ENCODE measurements at places on chromosomes 13 and 19.

GRCh38 chr19:35120898-35121297 lies 5.3 kb downstream of the FXYD3 start:
- no peak for DNase-seq

DNA sequence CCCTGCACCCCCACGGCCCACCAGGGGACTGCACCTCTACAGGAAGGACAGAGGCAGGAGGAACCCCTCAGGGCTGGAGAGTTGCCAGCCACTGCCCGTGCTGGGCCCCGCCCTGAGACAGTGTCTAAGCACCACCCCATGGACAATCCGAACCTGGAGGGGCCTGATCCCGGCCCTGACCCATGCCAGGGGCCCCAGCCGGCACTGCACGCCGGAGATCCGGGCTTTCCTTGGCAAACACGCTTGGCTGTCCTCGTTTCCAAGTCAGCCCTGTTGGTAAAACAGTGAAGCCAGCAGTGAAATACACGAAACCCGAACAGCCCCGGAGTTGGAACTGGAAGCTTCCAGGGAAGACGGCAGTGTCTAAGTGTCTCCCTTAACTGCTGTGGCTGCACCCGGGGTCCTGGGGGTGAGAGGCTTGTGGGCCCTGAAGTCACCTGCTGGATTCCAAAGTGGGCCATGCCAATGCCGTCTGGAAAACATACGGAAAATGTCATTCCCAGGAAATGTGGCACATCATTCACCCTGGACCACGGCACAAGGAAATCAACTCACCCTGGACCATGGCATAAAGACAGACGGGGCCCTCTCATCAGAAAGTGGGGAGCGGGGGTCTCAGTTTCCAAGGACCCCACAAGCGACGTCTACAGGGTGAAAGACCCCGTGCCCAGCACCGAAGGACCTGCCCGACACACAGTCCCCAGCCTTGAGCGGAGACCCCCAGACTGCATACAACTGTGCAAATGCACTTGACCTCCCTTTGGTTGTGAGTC lies 30.9 kb downstream of the RASA3 start:
- no peak for DNase-seq

GRCh38 chr19:40466219-40466984 lies 399 bp upstream of the SPTBN4 start:
- no peak for DNase-seq

DNA sequence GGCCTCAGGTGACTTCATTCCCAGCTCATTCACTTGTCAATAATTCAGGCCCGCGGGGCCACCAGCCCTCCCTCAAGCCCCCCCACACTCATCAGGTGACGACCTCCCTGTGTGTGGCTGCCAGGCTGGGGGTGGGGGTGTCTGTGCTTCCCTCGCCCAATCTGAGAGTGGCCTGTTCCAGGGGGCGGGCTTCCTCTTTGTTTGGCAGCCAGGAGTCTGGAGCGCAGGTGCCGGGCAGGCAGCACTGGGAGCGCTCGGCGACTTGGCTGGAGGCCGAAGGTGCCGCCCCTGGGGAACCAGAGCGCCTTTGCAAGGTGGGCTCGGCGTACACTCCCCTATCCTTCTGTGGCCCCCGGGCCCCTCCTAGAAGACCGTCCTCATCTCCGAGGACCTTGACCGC lies 5.4 kb upstream of the ZNF98 start:
- DNase-seq: no peak

- no peak for DNase-seq
These were observed 28.7 kb downstream of the CYSLTR2 start for GRCh38 chr13:48682436-48682835.

DNA sequence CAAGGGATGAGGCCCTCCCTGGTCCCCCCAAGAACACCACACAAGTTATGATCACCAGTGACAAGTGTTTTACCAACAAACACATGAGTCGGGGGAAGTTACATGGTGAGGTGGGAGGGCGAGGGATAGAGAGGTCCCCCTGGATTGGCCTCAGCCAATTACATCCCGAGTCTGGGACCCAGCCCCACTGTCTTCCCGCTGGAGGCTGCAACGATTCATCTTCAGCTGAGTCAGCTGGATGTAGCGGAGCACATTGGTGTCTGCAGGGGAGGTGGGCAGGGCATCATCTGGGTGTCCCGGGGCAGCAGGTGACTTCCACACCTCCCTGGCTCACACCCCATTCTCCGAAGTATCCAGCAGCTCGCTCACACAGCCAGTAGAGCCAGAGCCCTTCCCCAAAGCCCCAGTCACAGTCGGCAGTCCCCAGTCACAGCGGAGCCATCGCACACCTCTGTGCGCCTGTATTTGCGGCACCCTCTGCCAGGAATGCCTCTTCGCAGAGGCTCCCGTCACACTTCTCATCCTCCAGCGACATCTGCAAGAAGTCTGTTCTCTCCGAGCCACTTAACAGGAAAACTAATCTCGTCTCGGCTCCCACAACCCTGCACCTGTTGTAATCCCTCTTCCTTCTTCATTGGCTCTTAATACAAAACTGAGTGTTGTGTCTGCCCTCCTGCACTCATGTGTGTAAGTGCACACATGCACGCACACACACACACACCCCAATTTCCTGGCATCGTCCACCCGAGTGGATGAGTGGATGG lies 2.0 kb downstream of the TTC9B start:
- DNase-seq: no peak

- DNase-seq: no peak
These were observed 16.4 kb upstream of the KCNN1 start for GRCh38 chr19:17950310-17951156.

DNA sequence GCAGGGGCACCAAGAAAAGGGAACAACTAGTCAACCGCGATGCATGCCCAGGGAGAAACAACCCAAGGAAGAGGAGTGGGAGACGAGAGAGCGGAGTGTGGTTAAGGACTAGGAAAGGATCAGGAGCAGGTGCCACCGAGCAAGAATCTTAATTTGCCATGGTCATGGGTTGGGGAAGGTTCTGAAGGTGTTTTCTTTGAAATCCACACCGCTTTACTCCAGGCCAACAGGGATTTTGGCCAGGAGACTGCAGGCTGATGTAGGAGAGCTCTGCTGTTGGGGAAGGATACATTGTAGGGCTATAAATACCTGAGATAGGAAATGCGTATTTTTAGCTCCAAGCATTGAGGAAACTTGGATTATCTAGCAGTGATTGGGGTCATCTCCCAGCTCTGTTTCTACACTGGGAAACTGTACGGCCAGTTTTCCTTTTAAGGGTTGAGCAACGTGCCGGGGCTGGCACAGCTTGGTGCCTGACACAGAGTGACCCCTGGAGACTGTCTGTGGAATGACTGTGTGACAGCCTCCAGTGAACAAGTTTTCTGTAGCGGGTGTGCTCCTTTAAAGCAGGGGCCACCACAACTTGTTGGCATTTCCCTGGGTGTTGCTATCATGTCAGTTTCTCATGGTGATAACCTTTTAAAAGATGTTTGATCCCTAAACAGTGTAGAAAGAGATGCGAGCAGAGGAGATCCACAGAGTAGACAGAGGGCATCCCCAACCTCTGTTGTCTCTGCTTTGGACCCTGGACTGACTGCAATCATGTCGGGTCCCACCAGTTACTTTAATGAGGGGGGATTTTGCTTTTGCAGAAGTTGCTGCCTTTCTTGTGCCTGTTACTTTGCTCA lies 34.3 kb downstream of the ZNF536 start:
- DNase-seq: no peak

GRCh38 chr13:43244481-43244880 lies 221.1 kb downstream of the DNAJC15 start:
- DNase-seq: no peak

DNA sequence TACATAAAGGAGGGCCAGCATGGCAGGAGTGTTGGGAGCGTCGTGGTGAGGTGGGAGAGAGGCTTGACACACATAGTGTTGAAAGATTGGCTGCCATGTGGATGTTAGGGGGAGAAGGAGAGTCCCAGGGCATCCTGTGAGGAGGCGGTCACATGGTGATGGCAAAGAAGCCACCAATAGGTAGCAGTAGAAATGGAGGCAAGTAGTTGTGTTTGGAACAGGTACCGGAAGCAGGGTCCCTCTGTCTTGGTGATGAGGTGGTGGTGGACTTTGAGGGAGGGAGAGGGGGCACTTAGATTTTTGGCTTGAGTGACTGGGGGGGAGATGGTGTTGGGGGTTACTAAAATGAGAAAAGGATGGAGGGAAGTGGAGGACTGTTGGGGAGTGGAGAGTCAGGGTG lies 193.2 kb upstream of the RNF113B start:
- no peak for DNase-seq

DNA sequence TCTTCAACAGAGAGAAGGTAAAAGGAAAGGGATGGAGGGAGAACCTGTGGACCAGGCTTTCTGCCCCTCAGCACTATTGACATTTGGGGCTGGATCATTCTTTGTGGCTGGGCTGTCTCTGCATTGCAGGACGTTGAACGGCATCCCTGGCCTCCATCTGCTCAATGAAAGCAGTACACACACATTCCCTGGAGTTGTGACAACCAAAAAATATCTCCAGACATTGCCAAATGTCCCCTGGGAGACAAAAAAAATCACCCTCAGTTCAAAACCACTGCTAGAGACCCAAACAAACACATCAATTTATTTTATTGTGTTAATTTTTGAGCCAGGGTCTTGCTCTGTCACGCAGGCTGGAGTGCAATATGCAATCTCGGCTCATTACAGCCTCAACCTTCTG lies 43.3 kb downstream of the INSR start:
- no peak for DNase-seq

DNA sequence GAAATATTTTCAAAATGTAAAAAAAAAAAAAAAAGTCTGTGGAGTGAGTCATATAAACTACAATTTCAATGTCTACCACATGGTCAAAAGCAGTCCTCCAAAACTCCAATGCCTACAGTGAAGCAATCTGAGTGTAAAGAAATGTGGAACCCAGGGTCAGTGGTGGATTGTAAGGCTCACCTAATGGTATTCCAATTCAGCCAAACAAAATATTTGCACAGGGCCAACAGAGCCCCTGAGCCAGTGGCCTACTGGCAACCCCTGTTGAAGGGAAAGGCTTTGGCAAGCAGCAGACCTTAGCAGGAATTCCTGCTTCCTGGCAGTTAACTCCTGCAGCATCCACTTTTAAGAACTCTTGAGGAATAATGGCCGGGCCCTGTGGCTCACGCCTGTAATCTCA lies 3.4 kb downstream of the DNMT1 start:
- DNase-seq: no peak

DNA sequence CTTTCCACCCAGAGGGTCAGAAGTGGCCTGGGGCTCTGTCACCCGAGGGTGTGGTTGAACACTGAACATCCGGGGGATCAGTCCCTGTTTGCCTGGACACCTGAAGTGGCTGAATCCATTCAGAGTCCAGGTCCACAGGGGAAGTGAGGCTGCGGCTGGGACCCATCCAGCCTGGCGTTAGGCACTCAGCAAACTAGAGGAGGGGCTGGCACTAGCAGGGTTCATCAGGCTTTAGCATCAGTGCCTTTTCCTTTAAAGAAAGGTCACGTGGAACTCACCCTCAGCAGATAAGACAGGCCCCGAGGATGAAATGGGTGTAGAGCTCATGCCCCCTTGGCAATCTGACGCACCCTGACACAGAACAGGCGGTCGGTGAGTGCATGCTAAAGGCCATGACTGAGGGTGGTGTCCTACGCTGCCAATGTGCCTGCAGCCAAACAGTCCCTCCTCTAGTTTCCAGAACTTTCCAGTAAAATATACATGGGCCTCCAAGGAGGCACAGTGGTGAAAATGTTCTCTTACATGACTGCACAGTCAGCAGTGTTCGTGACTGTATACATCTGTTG lies 72.4 kb upstream of the ARHGEF7 start:
- no peak for DNase-seq

DNA sequence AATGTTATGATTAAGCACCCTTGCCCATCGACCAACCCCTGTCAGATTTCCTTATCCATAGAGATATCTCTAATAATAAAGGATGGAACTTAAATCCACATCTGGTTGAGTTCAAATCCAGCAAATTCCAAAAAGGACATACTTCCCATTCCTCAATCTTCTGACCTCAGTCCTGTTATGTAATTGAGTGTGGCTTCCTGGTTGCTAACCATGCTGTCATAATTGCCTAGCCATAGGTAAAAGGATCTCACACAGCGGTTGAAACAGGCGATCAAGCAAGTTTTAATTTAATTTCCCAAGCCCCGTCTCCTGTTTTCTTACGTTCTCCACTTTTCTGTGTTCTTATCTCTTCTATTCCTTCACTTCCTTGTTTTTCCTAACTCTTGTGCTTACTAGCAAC lies 550.3 kb downstream of the GPC6 start:
- no peak for DNase-seq

GRCh38 chr13:58666331-58666730 lies 1034.8 kb downstream of the PCDH17 start:
- DNase-seq: no peak

DNA sequence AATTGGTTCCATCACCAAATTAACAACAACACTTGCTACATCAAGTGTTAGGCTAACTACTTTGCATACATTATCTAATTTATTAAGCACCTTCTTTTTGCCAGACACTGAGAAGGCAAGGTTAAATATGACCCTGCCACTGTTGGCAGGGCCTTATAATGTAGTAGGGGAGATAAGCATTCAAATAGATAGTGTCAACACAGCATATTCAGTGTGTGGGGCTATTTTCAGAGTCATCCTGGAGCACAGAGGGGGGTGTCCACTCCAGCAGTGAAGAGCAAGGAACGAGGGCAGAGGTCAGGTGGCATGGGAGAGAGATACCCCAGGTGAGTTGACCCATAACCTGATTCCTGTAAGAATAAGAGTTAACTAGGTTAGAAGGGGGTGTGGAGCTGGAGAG lies 121.6 kb downstream of the COG6 start:
- DNase-seq: no peak

DNA sequence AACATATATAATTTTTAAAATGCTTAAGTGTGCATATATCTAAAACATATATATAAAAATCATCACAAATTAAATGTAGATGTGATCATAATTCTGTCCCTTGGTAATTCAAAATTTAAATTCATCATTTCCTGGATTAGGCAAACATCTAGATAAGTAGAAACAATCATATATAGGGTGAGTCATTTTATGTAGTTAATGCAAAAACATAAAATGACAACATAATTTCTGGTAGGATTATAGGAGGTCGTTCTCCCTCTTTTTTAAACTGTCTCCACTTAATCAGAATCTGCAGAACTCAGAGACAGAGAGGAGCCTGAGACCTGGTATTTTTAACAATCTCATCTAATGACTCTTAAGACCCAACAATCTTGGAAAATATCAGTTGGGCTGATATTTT lies 333.4 kb downstream of the KCTD12 start:
- DNase-seq: no peak

GRCh38 chr19:7138402-7138801 lies 68.9 kb downstream of the ZNF557 start:
- no peak for DNase-seq

DNA sequence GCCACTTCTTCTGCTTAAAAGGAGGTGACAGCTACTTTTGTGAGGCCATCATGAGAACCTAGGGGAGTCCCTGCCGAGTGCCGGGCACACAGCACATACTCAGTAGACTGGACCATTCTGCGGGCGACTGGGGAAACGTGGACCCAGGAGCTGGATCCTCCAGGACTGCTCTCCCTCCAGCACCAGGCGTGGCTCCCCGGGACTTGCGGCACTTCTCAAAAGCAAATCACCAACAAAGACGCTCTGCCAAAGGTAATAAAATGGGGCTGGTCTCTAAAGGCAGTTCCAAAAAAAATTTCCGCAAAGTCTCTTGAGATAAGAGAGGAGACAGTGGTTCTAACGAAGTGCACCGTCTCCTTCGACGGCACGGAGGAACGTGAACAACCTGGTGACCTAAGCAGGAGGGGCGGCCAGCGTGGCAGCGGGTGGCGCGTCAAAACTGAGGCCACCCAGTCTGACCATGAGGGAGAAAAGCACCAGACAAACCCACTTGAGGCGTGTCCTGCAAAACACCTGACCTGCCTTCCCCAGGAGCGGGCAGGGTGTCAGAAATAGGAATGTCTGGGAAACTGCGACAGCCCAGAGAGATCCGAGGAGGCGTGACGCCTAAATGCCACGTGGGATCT lies 1.4 kb upstream of the TMPRSS9 start:
- DNase-seq: no peak

GRCh38 chr13:46348961-46349360 lies 38.1 kb downstream of the RUBCNL start:
- DNase-seq: no peak
